ENCODE measurements at places on chromosomes 5 and 9. TPM values are rescaled to one million over a fixed set of nuclear protein-coding genes. Genes with fewer than 3 reads are reported as not detected.

KCNMB1 gene
- total RNA-seq = not detected

ZNF618 gene
- 2.1 TPM for total RNA-seq

RAI14 gene
- 187 TPM for total RNA-seq

MYOT gene
- total RNA-seq = not detected

FBP1 gene
- total RNA-seq = under 0.01 TPM

PARP8 gene
- total RNA-seq = 13.7 TPM

OCLN gene
- 148 TPM for total RNA-seq

HSPB3 gene
- total RNA-seq = not detected

C5orf58 gene
- not detected for total RNA-seq

GEMIN5 gene
- total RNA-seq = 31.2 TPM

SV2C gene
- under 0.01 TPM for total RNA-seq

MVB12B gene
- total RNA-seq = 2.0 TPM

IFNA21 gene
- not detected for total RNA-seq

LECT2 gene
- not detected for total RNA-seq

SAPCD2 gene
- total RNA-seq = 2.1 TPM

NFX1 gene
- 34.9 TPM for total RNA-seq

LHX3 gene
- not detected for total RNA-seq

LTC4S gene
- total RNA-seq = not detected

NDOR1 gene
- 5.8 TPM for total RNA-seq

IL31RA gene
- total RNA-seq = 0.93 TPM
